ENCODE measurements at places on chromosomes 7 and 10.

DNA sequence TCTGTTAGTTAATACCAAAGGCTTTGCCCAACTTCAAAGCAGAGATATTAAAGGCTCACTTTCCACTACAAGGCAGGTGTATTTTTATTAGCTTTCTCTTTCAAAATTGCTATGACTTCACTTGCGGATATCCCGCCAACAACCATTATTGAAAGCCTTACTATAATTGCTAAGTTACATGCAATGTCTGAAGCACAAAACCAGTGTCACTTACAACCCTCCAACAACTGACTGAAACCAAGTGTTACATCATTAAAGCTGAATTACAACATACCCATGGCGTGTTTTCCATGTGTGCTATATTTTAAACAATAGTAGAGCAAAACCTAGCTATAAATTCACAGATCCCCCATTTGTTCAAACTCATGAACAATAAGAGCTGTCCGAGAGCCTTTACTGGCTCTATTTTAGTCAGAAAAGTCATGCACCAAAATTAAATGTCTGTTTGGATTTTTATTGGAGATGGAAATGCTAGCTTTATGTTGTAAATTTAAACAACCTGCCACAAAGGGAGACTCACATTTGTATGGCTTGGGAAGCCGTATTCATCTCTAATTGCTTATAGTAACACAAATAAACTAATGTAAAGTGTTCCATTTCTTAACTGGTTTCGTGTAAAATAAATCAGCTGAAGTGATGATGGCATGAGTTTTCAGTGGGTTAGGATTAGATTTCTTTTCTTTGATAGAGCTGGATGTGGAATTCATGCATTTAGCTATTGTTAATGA is 227.1 kb downstream of the AGMO start:
- no peak for DNase-seq

- no peak for DNase-seq
Measured at GRCh38 chr7:107494315-107494751, 24.5 kb downstream of the GPR22 start.

DNA sequence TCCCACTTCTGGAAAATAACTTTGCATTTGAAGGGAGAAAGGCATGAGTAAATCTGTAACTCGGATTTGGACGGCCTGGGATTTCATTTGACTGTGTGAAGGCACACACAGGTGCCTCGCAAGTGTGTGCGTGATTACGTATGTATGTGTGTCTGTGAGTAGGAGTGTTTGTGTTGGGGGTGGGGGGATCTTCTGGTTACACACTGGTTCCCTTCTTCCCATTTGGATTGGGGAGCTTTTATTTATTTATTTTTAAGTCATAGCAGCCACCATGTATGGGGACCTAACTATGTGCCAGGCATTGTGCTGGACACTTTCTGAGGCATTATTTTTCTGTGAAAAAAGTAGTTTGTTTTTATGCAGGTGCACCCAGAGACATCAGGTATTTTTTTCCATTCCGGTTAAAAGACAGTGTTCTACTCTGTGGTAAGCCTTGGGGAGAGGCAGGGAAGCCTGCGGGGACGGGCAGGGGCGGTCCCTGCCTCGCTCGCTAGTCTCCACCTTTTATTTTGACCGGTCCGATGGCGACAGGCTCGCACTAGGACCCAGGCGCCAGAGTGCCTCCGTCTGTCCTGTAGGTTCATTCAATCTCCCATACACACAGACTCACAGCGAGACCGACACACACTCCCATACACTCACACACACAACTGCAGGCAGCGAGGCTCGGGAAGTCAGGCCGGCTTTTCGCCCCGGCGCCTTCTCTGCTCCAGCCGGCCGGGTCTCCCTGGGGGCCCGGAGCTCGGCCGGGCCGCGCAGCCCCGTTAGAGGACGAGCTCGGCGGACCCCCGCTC is at the start of gene MXI1:
Gene MXI1, plus strand, starts transcription at position 595 of the 794 bp plus-strand sequence. CDS start 204 bp downstream, outside the sequence.
- peak; percentile 62 for DNase-seq

- no peak for DNase-seq
Measured at GRCh38 chr10:37222046-37222445, 96.6 kb downstream of the ANKRD30A start.

DNA sequence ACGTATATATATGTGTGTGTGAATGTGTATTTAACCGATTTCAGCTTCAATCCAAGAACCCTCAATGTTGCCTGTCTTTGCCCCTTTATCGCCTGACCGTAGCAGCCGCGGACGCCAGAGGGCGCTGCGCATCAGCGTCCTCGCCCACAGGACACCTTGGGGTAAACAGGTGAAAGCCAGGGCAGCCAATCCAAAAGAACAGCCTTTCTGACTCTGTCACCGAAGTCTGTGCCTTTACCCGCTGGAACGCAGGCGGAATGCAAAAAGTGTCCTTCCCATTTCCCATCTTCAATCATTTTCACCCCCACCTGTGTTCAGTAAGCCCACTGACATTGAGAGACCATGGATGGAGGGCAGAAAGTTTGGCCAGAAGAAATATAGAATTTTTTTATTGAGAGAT is 3.6 kb downstream of the NXPH1 start:
- peak; percentile 62 for DNase-seq

DNA sequence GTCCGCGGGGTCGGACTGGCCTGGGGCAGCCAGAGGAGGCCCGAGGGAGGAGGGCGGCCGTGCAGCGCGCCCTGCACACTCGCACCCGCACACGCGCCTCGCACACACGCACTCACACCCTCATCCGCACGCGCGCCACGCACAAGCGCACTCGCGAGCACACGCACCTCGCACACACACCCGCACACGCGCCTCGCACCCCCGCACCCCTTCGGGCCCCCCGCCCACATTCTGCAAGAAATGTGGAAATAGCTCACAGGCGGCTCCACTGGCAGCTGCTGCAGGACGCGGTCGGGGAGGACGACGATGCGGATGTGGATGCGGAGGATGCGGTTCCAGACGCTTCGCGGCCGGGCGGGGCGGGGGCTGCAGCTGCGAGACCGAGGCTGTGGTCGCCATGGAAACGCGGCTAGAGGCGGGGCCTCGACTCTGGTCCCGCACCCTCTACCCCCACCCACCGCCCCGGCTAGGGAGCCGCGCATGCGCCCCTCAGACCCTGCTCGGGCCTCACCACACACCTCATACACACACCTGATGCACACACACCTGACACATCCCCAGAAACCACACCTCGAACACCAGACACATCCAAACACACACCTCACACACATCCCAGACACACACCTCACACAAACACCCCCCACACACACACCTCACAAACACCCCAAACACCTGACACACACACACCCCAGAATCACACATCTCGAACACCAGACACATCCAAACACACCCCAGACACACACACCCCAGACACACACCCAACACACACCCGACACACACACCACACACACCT is at the start of gene CALY:
Gene CALY, minus strand, starts transcription at position 320 of the 793 bp plus-strand sequence. CDS start 7,907 bp downstream, outside the sequence.
- no peak for DNase-seq

GRCh38 chr10:133276435-133277201 is at the start of gene ADAM8:
ADAM8 (minus strand) TSS chr10:133276868; CDS start chr10:133276817, 51 bp downstream.
- DNase-seq: peak; percentile 92

DNA sequence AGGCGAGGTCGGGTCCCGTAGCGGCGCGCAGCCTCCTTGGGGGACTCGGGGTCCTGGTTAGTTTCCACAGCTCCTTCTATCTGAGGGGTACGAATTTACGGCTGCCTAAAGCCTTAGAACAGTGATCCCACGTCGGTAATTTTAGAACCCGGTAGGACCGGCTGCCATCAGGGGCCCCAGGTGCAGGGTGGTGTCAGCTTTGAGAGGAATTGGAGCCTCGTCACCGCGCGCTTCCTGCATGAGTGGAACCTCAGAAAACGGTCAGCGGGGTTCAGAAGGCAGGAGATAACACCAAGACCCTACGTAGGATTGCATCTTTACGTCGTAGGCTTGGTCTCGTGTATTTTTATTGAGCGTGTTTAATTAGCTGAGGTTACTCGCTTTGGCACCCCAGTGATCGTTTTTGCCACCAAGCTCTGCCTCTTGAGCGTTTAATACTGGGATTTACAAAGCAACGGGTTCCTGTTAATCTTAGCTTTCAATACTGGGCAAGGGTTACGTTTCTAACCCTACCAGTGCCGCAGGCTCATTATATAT is 443 bp downstream of the RNF32 start:
- DNase-seq: peak; percentile 22

DNA sequence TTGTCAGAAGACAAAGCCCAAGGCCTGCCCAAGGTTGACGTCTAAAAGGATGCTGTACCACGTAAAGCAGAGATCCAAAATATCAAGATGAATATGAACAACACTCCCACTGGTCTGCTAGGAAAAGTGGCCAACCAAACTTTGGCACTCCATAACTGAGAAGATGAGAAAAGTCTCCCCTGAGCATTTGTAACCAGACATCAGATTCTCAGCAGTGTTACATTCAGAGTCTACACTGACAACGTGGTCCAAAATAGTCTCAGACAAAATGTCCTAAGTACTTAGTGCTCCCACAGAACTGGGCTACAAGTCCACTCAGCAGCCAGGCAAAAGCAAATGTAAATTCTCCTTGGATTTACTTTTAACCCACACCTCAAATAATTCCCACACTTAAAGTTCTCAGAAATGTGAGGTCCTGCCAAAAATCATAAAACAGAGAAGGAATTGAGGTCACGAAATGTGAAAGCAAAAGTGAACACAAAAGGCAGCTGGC is 185.1 kb upstream of the NOBOX start:
- DNase-seq: no peak

GRCh38 chr10:67549390-67549789 is 146.6 kb downstream of the CTNNA3 start:
- no peak for DNase-seq

- DNase-seq: no peak
Measured at GRCh38 chr7:36970551-36971514, 246.5 kb upstream of the AOAH start.

DNA sequence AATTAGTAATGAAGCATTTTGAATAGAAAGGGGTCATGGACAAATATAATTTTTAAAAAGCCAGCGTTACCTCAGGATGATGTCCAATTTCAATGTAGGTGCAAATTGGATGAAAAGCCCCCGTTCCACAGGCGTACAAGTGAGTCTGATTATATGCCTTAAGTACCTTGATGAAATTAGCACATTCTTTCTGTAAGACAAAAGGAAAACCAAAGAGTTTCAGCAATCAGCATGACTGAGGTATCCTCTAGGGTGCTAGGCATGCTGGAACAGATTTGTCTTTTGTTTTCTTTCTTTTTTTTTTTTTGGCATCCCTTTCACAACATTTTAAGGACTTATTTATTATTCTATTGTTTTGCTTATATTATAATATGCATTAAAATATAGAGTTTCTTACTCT is 84.2 kb downstream of the SEMA3A start:
- DNase-seq: no peak

DNA sequence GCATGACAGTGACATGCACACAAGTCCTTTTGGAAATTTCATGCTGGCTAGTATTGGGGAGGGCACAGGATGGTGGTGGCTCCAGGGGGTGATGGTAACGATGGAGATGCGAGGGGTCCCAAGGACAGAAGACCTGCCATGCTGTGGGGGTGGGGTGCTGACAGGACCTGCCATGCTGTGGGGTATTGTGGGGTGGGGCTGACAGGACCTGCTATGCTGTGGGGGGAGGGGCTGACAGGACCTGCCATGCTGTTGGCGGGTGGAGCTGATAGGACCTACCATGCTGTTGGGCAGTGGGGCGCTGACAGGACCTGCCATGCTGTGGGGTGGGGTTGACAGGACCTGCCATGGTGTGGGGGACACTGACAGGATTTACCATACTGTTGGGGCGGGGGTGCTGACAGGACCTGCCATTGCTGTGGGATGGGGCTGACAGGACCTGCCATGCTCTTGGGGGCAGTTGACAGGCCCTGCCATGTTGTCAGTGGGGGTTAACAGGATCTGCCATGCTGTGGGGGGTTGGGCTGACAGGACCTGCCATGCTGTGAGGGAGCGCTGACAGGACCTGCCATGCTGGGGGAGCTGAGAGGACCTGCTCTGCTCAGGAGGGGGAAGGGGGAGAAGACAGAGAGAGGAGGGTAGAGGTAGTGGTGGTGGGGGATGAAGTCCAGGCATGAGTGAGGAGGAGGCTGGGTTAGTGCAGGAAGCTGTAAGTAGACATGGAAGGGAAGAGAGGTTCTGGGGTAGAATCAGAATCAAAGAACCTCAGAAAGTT is 36.2 kb upstream of the RET start:
- no peak for DNase-seq

- no peak for DNase-seq
Measured at GRCh38 chr10:44334621-44335184, 50.2 kb downstream of the CXCL12 start.

DNA sequence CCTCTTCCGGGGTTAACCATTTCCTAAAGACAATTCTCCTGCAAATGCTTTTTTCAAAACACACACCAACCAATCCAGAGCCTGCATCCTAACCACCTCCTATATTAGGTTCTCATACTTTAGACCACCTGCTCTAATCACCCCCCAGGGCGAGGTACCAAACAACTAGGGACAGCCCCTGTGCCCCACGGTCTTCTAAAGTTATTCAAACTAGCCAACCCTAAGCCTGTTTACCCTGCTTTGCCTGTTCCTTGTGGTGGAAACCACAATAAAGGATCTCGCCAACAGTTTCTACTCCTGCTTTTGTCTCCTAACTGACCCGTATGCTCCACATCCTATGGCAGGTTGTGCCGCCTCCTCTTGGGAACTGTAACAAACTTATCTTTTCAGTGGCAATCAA is 21.1 kb downstream of the SP4 start:
- DNase-seq: no peak
